EL (cell line): ENCODE measurements at places on chromosomes 12 and 14.

GRCh38 chr12:117141097-117141898 lies 42.1 kb upstream of the TESC start:
- no peak for DNase-seq

DNA sequence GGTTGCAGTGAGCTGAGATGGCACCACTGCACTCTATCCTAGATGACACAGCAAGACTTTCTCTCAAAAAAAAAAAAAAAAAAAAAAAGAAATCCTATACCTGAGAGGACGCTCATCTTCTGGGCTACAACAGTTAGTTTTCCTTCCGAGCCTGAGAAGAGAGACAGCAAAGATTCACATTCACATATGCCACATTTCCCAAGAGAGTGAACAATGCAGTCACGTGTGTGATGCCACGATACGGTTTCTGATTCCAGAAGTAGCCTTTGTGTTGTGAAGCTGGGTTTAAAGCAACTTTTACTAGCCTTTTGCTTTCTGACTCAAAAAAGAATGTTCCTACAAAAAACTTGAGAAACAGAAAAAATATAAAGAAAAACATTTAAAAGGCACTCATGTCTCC lies 19.5 kb downstream of the GCN1 start:
- no peak for DNase-seq

- peak; percentile 32 for DNase-seq
Measured at GRCh38 chr12:122022393-122023338, 982 bp downstream of the BCL7A start.

DNA sequence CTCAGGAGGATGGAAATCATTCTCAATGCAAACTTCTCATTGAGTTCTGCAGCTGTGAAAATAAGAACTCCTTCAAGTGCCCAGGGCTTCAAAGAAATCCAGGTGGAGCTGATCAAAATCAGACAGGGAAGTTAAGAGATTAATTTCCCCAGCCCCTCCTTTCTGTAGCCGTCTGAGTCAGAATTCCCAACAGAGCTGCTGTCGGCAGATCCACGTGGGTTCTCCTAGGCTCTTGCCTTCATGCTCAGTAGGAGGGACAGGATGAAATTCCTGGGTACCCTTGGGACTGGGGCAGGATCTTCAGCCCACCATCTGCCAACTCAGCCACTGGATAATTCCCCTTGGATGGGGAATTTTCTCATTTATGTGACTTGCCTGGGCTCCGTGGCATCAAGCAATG lies 13.3 kb downstream of the TGFB3 start:
- DNase-seq, result no peak

- DNase-seq, result no peak
Measured at GRCh38 chr12:45256721-45257120, 40.8 kb downstream of the ANO6 start.

GRCh38 chr12:118033902-118034301 lies 17.4 kb downstream of the RFC5 start:
- DNase-seq, result no peak

GRCh38 chr12:24718617-24719016 lies 230.3 kb downstream of the BCAT1 start:
- DNase-seq, result no peak

- DNase-seq, result peak; percentile 9
Measured at GRCh38 chr14:70254476-70254961, 65.8 kb upstream of the SLC8A3 start.

- DNase-seq, result peak; percentile 43
Measured at GRCh38 chr12:21502164-21502496, 541 bp downstream of the GOLT1B start.

- DNase-seq, result no peak
Measured at GRCh38 chr12:76426160-76426559, 77.9 kb upstream of the BBS10 start.

GRCh38 chr14:67963545-67963944 lies 144.0 kb downstream of the RAD51B start:
- no peak for DNase-seq
